ENCODE measurements at places on chromosomes 3 and 15.

DNA sequence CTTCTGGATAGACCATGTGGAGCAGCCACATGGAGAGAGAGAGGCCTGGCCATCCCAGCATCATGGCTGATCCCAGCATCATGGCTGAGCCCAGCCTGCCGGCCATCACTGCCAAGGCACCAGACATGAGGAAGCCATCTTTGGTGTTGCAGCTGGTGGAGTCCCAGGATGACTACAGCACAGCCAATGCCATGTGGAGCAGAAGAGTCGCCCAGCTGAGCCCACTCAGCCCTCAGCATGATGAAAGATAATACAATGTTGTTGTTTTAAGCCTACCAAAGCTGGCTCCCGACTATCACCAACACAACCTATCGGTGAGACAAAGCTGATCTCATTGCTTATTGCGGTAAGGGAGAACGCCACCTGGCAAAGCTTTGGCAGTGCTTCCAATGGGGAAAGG is 18.4 kb downstream of the HES1 start:
- DNase-seq: no peak

DNA sequence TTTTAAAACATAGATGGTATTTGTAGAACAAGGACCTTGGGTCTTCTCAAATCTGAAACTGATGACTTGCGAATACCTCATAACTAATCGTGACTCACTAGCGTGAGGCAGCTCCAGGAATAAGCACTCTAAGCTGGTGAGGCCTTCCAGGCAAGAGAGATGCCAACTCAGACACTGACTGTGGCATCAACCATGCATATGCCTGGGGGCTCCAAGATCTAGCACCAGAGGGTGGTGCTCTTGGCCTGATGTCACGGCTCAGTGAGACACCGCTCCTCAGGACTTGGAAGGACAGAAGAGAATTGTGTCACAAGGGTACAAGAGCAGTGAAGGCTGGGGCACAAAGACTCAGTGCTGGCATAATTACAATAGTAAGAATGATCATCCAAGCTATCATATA is 125.0 kb upstream of the TRIM42 start:
- no peak for DNase-seq

DNA sequence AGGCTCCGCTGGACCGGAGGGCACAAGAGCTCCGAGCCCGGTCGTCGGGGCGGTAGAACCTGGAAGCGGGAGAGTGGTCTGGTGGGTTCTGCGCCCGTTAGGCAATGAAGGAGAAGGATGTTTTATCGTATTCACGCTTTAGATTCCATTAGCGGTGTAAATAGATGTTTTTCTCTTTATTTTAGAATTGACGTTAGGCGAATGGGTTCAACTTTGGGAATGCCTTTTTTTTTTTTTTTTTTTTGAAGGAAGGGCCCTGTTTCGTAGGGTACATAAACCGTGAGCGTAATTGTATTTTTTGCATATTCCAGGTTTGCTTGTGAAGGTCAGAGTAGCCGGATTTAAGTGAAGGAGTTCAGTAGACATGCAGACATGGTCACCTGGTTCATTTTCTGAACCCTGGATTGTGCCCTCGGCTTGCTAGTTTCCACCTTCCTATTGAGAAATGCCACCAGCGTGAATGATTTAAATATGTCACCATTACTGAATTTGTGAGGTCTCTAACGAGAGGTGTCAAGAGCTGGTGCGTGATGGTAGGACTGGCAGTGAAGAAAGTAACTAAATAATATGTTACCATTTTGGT is 808 bp downstream of the RBM6 start:
- DNase-seq: peak; percentile 16

GRCh38 chr3:99562138-99562537 is 76.3 kb upstream of the COL8A1 start:
- no peak for DNase-seq

- peak; percentile 60 for DNase-seq
Observed at GRCh38 chr3:39000008-39000450, 51.7 kb downstream of the SCN11A start.

Measured in suppressor macrophage (primary cell).